ENCODE measurements at places on chromosomes 2 and 18.

- no peak for DNase-seq
These were observed 996 bp downstream of the TGFBRAP1 start for GRCh38 chr2:105328281-105329196.

DNA sequence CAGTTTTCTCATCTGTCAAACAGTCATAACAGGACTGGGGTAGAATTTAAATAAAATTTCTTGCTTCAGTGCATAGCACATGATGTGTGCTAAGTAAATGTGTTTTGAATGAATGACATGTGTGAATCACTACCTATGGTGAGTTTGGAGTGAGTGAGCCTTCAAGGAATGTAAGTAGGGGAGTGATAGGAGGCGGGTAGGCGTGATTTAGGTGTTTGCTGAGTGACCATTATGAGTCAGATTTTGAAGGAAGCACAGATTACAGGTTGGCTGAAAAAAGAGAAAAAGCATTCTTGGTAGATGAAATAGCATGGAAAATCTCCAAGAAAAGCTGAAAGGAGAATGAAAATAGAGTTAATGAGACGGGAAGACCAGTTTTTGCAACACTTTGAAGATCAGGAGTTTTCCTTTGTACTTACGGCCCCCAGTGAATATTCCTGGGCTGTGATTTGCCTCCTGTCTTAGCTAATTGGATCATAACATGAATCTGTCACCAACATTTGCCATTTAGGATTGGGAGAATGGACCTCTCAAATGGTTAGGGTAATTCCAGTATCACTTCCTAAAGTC, 136.9 kb upstream of the GATA6 start:
- no peak for DNase-seq

- no peak for DNase-seq
These were observed 205.3 kb downstream of the ANAPC1 start for GRCh38 chr2:111678651-111679050.

GRCh38 chr2:150619607-150620330, 132.3 kb upstream of the RND3 start:
- no peak for DNase-seq

GRCh38 chr2:108858894-108859293, 72.3 kb downstream of the CCDC138 start:
- DNase-seq: no peak

GRCh38 chr18:40821596-40822243, 1133.3 kb upstream of the PIK3C3 start:
- no peak for DNase-seq

DNA sequence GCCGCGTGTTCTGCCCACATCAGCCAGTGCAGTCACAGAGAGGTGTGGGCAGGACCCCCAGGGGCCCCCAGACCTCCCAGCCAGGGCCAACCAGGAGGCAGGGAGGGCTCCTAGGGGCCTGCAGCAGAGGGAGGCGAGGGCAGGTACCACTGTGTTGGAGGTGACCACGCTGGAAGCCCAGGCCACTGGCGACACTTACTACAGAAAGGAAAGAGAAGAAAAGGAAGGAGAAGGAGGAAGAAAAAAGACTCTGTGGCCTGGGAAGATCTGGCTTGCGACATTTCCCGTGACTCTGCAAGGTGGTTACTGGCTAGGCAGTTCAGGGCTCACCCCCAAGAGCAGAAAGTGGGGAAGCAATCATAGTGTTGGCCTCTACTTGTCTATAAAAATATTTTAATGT, 98.1 kb upstream of the BCL2L11 start:
- DNase-seq: no peak

- DNase-seq: no peak
These were observed 10.1 kb downstream of the CYP26B1 start for GRCh38 chr2:72137498-72138010.

DNA sequence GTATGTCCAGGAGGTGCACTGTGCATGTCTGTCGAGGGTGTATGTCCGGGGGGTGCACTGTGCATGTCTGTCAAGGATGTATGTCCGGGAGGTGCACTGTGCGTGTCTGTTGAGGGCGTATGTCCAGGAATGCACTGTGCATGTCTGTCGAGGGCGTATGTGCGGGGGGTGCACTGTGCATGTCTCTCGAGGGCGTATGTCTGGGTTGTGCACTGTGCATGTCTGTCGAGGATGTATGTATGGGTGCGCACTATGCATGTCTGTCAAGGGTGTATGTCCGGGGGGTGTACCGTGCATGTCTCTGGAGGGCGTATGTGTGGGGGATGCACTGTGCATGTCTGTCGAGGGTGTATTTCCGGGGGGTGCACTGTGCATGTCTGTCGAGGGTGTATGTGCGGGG, 249.3 kb upstream of the MYT1L start:
- DNase-seq: no peak

- no peak for DNase-seq
These were observed 53.0 kb upstream of the GLI2 start for GRCh38 chr2:120682654-120683053.

DNA sequence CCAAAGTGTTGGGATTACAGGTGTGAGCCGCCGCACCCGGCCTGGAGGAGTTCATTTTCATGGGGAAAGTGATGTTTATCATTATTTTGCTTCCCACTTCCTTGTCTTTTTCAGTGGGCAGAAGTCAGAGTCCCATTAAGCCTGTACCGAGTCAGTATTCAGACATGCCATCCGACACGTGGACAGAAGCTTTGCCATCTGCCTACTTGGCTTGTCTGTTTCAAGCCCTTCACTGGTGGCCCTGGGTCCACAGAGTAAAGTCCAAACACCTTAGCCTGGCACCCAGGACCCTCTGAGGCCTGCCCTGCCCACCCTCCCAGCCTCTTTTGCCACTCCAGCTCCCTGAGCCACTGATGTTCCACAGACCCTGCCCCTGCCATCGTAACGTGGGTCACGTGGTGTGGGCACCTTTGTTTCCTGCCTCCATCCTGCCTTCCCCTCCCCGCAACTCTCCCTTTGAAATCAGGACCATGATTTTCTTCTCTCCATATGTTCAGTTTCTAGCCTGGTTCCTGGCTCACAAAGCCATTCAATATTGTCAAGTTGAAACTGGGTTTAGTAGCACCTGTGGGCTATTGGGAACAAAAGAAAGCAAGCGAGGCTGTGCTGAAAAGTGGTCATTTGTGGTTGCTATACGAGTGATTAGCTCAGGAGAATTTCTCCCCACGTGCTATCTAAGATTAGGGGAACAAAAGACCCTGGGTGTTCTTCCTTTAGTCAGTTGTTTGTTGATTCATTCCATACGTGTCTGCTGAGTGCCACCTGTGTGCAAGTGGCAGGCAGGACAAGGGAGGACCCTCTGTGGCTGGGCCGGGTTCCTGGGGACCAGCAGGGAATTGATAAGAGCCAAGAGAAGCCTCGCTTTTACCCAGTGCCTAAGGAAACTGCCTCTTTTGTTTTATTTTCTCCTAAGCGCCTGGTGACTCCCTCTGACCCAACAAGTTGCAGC, 5.1 kb upstream of the ODC1 start:
- DNase-seq: no peak

GRCh38 chr2:217958206-217958883, 44.5 kb downstream of the TNS1 start:
- no peak for DNase-seq

- DNase-seq: no peak
These were observed 111.3 kb downstream of the HDAC4 start for GRCh38 chr2:239289545-239289944.

DNA sequence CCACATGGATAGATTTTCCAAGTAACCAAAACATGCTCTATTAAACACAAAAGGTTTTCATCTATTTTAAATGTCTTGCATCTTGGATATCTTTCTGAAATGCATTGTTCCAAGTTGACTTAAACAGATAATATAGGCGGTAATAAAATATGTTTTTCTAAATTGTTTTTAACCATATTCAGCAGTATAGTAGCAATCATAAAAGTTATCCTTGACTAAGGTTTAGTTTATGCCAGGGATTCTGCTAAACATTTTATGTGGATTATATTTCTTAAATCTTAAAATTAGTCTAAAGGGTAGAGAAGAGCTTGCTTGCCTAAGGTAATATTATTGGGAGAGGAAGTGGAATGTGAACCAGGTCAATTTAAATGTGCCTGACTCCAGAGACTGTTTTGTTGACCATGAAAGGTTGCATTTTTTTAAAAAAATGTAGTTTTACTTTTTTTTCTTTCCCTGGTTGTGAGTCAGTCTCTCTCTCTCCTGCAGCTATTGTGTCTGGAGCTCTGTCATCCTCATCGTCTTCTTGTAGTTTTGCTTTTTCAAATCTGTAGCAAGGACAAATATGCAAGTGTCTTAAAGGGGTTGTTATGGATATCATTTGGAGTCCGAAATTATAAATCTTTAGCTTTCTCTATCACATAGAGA, 309.1 kb upstream of the COL3A1 start:
- DNase-seq: no peak

GRCh38 chr18:34661464-34662087, 48.5 kb upstream of the DTNA start:
- DNase-seq: peak; percentile 5

DNA sequence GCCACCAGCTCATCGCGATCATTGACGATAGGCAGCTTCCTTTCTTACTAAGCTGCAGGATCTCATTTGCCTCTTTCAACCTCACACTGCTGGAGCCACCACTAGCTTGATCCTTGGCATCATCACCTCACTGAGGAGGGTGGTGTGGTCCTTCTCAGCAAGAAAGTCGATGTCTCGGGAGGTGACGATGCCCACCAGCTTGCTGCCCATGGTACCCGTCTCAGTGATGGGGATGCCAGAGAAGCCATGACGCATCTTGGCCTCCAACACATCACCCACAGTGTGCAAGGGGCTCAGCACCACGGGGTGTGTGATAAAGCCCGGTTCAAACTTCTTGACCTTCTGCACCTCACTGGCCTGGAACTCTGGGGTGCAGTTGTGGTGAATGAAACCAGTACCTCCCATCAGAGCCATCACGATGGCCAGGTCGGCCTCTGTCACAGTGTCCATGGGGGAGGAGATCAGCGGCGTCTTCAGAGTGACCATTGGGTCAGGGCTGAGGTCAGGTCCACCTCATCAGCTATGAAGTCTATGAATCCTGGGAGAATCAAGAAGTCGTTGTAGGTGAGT, 22.5 kb downstream of the CFLAR start:
- DNase-seq: no peak

DNA sequence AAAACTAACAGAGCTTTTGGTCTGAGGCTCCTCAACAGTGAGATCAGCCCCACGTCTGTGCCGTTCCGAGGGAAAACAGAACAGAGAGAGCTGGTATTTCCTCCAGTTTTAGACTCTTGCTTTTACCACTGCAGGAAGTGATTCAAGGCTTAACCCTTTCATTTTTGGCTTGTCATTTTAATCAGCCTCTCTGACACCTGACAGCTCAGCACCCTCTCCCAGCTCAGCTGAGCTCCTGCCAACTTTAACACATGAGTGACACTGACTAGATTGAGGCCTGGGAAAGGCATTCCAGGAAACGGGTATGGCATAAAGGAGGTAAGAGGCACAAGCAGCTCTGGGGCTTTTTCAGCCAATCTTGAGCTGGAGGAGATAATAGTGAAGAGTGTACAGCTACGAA, 239.4 kb upstream of the SKOR2 start:
- no peak for DNase-seq

DNA sequence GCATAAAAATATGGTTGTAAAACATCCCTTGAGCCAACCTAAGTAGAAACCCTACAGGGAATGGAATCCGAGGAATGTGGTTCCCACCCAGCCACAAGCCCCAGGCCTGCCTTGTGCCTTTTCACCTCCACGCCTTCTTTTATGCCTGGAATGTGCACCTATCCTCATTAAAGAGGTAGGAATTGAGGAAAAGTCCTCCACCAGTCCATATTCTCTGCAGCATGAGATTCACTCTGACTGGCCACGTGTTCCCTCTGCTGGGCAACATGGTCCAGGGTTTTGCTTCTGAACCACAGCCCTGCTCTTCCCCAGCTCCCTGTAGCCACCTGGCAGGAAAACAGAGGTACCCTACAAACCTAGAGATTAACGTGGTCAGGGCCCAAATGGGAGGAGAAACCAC, 787.9 kb upstream of the RAB6C start:
- no peak for DNase-seq

DNA sequence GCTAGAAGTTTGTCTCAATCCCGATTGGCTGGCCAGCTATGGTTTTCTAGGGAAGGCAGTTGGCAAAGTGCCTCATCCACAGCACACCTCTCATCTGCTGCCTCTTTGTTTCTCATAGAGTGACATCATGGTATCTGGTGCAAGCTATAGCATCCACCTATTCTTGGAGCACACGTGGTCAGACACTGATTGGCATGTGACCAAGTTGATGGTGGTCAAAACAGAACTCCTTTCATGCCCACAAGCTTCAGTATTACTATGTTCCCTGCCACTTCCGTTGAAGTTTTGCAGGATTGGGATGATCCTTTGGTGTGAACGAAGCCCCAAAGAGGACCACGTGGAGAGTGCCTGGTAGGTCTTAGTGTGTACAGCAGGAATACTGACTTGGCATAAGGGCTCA, 28.8 kb downstream of the TTC32 start:
- DNase-seq: no peak

DNA sequence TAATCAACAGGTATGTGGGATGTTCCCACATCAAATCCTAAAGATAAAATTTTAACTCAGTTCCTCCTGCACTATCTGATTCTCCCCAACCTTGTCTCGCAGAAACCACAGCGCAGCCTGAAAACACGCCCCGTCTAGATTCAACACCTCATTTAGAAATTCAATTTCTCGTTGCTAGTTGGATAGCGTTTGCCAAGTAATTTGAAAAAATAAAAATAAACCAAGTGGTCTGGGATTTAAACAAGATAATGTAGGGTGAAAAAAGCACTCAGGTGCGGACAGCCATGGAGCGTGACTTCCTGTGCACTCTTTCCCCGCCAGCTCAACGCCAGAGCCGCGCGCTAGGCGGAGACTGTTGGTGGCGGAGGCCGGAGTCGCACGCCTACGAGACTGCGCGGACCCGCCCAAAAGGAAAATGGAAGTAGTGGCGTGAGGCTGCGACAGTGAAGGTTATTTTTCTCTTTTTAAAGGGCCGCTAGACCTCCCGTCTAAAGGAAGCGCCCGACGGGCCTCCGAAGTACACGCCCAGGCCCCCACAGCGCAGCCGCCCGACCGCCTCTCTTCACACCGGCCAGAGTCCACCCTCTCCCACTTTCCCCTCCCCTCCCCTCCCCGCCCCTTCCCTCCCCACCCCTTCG, 615 bp upstream of the CCNT2 start:
- DNase-seq: peak; percentile 91

DNA sequence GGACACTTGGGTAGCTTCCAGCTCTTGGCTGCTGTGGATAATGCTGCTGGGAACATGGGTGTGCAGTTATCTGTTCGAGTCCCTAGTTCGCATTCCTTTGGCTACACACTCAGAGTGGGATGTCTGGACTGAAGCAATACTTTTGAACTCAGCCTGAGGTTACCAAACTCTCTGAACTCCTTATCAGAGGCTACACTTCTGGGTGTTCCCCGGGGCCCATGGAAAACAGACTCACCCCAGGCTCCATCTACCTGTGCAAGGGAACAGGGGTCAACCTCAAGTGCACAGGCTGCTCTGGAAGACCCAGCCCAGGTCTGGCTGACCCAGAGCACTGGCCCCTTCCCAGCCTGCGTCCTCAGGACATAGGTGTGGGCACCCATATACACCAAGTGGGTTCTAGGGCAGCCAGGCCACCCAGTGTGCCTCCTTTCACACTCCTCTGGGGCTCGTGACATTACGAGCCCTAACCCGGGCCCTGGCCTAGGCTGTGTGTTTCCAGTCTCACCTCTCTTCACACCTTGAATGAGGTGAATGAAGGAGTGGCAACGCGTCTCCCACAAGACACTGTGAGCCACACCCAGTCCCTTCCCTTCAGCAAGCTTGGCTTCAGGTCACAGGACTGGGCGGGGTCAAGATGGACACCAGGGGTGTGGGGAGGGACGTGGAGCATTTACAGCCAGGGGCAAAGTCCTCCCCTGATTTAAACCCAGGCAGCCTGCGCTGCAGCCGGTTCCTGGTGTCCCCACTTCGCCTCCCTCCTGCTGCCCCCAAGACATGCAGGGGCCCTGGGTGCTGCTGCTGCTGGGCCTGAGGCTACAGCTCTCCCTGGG, at the start of gene ALPI:
ALPI (plus strand) TSS at position 728 of the 830 bp plus-strand sequence; CDS start at position 775, 47 bp downstream.
- no peak for DNase-seq
